Omental fat pad (tissue), 4 donors: ENCODE measurements at places on chromosomes 2 and 18.
A peak's percentile ranks its signal among the peaks of the same experiment; 100 is the strongest.

- no peak for DNase-seq
Observed at GRCh38 chr2:36770542-36771287, 74.2 kb downstream of the VIT start.

GRCh38 chr2:120821446-120822160, 85.9 kb downstream of the GLI2 start:
- DNase-seq = no peak

- no peak for DNase-seq
Observed at GRCh38 chr2:231413456-231413855, 17.9 kb downstream of the B3GNT7 start.

DNA sequence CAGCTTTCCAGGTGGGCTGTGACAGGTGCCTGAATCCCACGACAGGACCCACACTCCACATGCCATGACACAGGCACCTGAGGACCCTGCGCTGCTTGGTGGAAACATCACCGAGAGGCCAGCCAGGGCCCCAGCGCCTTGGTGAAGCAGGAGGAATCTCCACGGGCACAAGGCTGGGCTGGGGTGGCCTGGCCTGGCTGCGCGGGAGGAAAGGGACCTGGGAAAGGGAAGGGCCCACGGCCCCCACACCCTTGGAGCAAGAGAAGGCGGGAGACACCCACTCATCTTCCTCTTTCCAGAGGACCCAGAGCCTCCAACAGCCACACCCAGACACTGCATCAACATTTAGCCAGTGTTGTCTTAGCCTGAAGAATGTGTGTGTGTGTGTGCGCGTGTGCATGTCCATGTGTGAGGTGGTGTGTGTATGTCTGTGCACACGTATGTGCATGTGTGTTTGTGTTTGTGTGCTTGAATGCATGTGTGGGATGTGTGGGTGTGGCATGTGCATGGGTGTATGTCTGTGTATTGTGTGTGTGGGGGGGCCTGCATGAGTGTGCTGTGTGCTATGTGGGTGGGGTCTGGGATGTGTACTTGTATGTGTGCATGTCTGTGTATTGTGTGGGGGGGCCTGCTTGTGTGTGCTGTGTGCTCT, 6.3 kb upstream of the OTOS start:
- no peak for DNase-seq

DNA sequence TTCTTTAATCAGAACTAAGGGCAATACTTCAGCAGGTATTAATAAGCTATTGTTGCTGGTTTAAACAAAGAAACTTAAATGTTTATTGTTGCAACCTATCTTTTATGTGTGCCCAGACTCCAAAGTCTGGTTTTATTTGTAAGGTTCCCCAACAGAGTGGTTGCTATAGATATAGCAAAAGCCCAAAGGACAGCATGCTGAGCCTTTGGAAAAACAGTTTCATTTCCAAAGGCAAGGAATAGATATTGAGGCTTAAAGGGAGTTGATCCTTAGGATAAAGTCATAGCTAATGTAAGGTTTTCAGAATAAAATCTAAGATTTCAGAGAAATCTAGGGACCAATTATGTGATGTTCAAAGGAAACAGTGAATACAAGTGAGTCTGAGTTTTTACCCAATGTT, 413.2 kb upstream of the SLC14A2 start:
- DNase-seq = no peak

DNA sequence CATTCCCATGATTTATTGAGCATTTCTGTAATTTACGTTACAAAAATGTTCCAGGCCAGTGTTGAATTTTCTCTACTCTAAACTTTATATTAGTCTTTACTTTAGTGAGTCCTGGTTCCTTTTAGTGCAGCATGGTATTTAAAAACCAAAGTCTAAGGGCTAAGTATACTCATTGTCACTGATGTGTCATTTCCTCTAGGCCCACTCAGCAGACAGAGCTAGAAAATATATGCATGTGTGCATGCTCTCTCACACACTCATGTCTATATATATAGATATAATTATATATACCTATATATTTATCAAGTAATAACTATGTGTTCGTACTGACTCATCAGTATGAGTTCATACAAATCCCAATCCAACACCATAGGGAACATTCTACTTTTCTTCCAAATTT, 132.5 kb upstream of the SLC8A1 start:
- DNase-seq = no peak

DNA sequence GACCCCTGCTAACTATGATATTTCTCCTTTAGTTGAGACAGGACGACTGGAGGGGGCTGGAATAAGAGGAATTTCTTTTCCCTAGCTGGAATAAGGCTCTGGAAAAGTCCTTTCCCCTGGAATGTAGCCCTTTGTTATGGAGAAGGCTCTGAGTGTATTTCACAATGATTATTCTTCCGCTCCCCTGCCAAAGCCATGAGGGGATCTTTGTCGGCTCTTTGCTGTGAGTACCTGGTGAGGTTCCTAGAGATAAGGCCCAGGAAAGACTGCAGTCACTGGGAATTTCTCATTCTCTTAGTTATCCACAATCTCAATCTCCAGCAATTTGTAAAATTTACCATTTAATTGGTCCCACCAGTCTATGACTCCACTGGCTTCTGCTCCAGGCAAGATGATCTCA, 340.2 kb upstream of the HNRNPA3 start:
- DNase-seq = no peak

DNA sequence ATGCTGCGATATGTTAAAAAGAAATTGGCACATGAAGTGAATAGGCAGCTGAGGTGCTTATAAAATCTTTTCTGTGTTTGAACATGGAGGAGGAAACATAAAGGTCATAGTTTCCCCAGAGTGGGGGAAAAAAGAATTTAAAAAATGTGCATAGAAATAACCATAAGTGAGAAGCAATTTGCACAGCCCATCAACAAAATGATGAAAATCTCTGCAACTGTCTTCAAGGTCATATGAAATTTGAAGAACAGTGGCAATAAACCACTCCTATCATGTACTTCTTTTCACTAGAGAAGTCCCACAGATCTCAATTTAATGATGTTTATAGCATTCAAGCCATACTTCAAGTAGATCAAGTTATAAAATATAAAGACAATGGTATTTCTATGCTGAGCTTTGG, 46.7 kb upstream of the ZNF804A start:
- no peak for DNase-seq

DNA sequence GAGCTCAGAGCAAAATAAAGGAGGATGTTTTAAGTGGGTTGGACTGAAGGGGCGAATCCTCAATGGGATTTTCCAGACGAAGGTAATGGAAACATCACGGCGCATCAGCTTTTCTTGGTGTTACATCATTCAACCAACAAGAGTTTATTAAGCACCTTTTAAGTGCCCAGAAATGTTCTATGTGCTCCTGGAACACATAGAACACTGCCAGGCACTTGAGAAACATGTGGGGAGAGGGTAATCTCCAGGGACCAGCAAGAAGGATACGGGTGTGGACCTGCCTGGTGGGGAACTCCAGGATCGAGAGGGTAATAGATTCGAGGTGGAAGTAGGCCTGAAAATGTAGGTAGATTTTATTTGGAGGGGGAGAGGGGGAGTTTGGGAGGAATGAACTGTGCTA, 168.6 kb downstream of the PRKCE start:
- no peak for DNase-seq

DNA sequence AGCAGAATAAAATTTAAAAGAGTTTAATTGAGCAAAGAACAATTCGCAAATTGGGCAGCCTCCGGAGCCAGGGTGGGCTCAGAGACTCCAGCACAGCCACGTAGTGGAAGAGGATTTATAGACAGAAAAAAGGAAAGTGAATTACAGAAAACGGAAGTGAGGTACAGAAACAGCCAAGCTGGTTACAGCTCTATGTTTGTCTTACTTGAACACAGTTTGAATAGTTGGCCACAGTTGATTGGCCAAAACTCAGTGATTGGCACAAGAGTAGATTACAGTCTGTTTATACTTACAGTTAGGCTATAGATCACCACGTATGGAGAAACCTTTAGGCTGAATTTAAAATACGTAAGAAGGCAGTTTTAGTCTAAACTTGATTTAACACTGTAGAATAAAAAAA, 78.8 kb upstream of the NEDD4L start:
- DNase-seq = no peak

DNA sequence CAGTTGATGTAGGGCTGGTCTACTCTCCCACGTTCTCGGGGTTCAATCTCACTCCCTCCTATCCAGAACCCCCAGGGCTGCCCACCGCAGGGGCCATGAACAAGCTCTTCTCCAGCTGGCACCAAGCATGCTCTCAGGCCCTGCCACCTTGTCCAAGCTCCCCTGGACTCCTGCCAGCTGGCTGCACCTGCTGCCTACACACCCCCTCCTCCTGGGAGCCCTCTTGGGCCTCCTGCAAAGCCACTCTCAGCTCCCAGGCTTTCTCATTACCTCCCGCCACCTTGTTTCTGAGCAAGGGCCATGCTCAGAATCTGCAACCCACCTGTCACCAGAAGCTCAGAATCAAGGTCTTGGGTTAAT, 56.0 kb downstream of the HDAC4 start:
- DNase-seq = no peak

- DNase-seq = no peak
Observed at GRCh38 chr2:168136392-168136977, 110.9 kb downstream of the STK39 start.

DNA sequence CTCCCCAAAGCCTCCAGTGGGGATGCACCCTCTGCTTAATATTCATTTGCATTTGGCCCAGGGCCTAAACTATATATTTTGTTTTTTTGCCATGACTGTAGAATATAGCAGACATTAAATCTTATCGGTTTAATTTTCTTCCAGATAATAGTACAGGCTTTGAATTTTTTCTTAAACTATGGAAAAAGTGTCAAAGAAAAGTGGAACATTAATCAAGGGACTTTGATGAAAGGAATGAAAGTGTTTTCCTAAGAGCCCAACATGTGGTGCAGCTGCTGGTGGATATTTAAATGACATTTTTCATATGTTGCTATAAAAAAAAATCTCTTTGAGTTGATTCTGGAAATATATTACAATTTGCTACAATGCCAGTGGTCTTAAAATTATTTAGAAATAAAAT, 346.8 kb downstream of the CYP26B1 start:
- no peak for DNase-seq

DNA sequence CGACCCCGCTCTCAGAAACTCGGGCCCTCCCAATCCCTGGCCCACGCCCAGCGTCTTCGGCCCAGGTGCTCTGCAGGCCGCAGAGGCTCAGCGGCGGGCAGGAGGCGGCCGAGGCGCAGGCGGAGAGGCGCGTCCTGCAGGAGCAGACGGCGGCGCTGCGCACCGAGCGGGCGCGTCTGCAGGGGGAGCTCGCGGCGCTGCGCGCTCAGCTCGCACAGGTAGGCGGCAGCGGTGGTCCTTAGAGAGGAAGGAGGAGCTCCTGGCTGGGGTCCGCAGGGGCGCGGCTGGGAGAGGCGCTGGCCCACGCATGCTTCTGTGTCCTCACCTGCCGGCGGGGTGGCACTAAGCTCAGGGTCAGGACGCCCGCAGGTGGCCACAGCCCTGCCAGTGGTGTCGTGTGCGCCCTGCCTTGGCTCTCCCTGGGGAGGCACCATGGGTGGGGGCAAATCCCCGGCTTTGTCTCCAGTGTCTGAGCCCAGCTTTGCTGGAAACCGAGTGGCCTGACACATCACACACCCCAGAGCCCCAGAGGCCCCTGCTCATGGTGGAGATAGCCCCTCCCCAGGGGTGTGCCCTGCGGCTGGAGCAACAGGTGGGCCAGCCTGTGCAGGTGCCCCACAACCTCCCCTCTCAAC, 14.9 kb upstream of the SNED1 start:
- peak; percentile 12 for DNase-seq

GRCh38 chr2:141900826-141901225, 230.0 kb downstream of the LRP1B start:
- no peak for DNase-seq

GRCh38 chr2:95015261-95015912, 10.1 kb upstream of the MAL start:
- DNase-seq = no peak

DNA sequence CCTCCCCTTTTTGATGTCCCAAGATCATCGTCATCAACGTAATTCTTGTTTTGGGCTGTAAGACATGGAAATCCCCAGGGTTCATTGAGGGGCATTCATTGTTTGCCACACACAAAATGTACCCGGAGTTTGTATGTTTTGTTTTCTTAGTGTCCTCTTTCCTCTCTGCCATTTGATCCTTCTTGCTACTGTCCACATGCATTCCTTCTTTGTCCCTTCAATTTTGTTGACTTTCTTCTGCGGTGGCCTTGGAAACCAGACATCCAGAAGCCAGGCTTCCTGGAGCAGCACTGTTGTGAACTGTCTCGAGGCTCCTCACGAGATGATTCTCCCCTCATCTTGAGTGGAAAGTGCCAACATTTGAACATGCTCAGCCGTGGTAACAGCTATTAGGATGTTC, 24.8 kb downstream of the IGFBP2 start:
- DNase-seq = no peak

DNA sequence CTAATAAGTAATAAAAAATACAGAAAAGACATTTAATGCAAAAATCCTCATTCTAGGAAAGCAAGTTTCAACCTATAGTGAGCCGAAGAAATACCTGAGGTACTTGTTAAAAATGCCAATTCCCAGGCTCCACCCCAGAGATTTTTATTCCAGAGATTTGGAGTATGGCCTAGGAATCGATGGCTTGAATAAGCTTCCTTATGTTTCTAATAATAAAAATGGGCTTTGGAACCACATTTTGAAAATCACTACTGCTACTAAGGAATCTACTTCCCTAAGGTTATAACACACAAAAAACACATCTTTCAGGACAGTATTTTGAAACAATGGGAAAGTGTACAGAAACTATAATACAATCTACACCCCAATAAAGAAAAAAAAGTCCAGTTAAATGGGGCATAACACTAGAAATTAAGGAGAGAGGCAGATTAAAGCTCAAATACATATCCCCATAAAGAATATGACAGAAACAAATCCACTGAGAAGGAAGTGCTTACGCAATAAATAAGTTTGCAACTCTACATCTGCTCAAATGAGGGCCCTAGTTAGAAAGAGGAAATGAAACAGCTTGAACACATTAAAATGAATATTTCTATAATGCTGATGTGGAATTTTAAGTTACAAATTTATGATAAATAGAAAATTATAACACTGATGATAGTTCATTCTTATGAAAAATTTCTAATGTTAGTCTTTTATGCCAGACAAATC, 103.7 kb downstream of the EPB41L3 start:
- no peak for DNase-seq

GRCh38 chr2:7788736-7789135, 871.5 kb downstream of the RNF144A start:
- DNase-seq = no peak

DNA sequence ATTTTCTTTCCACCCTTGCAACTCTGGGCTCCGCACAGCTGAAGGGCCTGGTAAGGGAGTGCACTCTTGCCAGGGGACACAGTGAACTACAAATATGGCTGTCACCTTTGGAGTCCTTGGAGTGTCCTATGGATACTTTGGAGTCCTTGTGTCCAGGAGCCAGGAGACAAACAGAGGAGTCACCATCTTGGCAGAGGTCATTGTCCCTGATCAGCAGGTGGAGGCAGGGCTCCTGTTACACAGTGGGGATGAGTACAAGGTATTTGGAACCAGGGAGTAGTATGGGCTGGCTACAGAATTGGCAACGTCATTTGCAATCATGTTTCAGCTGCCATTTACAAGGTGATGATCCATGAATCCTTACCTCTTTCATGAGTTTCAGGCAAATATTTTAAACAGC, 132.5 kb downstream of the FAM161A start:
- no peak for DNase-seq
